Esophagus muscularis mucosa (tissue), 4 donors: ENCODE measurements at places on chromosomes 1 and 21. TPM values are rescaled to one million over a fixed set of nuclear protein-coding genes. Genes with fewer than 3 reads are reported as not detected.

The TCHH gene
- not detected for total RNA-seq

The COL11A1 gene
- 0.17 TPM for total RNA-seq

The FAM163A gene
- 0.34 TPM for total RNA-seq

The GBP3 gene
- total RNA-seq = 15.2 TPM
